Activated T-helper 1 cell treated with anti-CD3 and anti-CD28 coated beads, Interleukin-12 subunit alpha, Interleukin-12 subunit beta, Interleukin-2, Interleukin-4 antibody, amounts not matched to agents 30 ng/mL and 10 ng/mL and 1 ng/mL, durations not matched to agents 14 hours and 24 hours and 36 hours (primary cell): ENCODE measurements at places on chromosomes 7 and 10.

- no peak for DNase-seq
These were observed 238.1 kb upstream of the CSTF2T start for GRCh38 chr10:51937308-51938140.

DNA sequence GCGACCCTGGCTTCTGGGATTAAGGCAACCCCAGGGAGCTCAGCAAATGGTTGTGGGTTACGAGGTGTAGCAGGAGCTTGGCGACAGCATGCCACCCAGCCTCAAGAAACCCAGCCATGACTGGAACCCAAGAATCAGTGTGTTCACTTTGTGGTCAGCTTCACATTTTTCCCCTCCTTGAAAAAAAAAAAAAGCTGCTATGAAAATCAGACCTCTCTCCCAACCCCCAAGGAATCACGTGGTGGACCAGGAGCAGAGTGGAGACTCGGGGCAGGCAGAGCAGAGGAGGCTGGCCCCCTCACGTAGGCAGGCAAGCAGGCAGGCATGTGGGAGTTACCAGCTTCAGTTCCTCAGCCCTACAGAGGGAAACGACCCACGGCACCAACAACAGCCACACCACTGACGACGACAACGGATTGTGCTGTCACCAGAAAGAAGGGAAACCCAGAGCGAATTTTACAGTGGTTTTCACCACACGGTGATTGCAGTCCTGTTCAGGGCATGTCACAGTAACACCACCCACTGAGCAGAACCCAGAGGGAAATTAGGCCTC, 203.4 kb downstream of the SLC25A13 start:
- DNase-seq, result no peak

- no peak for DNase-seq
These were observed 157.7 kb upstream of the PRR15 start for GRCh38 chr7:29405891-29406290.

DNA sequence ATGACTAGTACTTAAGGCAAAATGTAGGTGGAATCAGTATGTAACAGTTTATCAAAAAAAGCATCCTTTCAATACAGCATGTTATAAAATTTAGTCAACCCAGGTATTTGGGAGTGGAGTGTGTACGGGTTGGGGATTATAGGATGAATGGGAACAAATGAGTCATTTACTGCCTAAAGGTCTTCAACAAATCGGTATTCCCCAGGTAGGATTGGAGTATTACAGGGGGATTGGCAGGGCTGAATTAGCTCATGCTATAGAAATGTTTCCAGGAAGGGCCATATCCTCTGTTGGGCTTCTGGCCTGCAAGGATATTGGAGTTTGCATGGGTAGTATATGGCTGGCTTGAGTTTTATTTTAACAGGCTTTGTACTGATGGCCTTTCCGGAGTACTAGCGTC, 723.7 kb downstream of the SORCS1 start:
- DNase-seq, result no peak

DNA sequence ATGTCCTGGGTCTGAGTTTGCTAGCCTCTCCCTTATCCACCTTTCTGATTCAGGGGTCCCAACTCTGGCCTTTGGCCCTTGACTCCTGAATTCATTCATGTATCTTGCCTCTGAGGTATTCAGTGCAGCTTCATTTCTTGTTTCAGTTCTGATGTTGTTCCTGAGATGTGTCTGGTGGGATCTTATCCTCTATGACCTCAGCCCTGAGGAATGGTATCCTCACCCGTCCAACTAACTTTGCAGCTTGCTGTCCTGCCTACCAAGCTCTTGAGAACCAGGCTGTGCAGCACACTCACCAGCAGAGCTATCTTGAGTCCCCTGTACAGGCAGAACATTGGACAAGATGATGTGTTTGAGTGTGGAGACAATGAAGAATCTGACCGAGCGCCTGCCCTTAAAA, 13.8 kb downstream of the SUFU start:
- DNase-seq, result no peak

GRCh38 chr7:101250324-101250723, 5.4 kb upstream of the FIS1 start:
- no peak for DNase-seq

- DNase-seq, result no peak
These were observed 154.3 kb downstream of the POLR1F start for GRCh38 chr7:19554581-19554980.

DNA sequence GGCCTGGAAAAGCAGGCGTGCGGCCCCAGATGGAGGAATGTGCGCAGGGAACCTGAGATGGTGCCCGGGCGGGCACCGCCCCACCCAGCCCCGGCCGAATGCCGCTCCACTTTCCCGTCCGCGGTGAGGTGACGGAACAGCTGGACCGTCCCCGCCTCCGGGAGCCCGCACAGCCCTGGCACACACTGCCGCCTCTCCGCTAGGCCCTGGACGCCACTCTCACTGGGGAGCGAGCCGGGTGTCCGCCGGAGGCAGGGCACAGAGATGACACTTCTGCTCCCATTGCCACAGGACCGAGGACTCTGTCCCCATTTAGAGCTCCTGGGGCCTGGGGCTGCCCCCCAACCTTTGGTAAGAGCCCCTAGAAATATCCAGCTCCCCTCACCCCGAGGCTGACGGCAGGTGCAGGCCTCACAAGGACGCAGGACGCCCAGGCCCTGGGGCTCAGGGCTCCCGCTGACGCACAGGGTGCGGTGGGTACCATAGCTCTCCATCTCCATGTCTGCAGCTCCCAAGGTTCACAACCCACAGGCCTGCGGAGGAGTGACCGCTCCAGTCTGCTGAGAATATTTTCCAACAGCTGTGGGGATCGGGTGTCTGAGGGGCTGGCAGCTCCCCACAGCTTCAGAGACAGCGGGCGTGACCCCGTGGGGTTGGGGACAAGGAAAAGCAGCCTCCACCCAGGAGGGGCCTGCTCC, 52.2 kb upstream of the PDGFA start:
- DNase-seq, result no peak

DNA sequence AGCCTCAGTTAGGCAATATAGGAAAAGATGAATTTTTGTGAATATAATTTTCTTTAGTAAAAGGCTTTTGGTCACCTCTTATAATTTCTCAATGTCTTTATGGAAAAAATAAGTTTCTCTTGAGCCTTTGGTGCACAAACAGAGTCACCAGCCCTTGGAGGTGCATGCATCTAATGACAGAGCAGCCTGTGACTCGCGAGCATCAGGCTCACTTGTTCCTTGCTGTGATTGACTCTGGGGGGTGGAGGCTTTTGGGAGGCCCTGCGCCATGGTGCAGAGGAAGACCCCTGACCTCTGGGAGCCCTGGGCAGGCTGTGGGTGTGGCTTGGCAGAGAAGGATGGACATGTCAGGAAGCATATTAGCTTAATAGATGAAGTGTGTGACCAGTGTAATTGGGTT, 60.2 kb downstream of the FIGNL1 start:
- no peak for DNase-seq

- DNase-seq, result no peak
These were observed 61.9 kb downstream of the SYPL1 start for GRCh38 chr7:106050002-106050745.

- DNase-seq, result no peak
These were observed 40.0 kb downstream of the ZCCHC24 start for GRCh38 chr10:79405221-79405994.

GRCh38 chr10:71972746-71973695, 8.8 kb downstream of the CHST3 start:
- DNase-seq, result no peak

DNA sequence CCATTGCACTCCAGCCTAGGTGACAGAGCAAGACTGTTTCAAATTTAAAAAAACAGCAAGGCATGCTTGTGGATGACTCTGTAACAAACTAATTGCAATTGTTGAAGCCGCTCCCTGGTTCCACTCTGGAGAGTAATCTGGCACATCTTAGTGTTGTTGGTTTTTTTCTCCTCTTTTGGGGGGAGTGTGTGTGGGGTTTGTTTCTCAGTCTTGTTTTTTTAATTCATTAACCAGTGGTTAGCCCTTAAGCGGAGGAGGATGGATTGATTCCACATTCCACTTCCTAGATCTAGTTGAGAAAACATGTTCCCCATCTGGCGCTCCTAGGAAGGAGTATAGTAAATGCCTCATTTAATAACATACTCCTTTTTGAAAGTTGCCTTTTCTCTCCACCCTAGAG, 8.6 kb upstream of the ZNF713 start:
- DNase-seq, result no peak

GRCh38 chr10:110813743-110814472, 57.8 kb upstream of the PDCD4 start:
- no peak for DNase-seq
